Activated T-helper 1 cell treated with anti-CD3 and anti-CD28 coated beads, Interleukin-12 subunit alpha, Interleukin-12 subunit beta, Interleukin-2, Interleukin-4 antibody, amounts not matched to agents 30 ng/mL and 10 ng/mL and 1 ng/mL, durations not matched to agents 14 hours and 24 hours and 36 hours (primary cell): ENCODE measurements at places on chromosomes 11 and 22. TPM values are rescaled to one million over a fixed set of nuclear protein-coding genes. Genes with fewer than 3 reads are reported as not detected.
A peak's percentile ranks its signal among the peaks of the same experiment; 100 is the strongest.

DNA sequence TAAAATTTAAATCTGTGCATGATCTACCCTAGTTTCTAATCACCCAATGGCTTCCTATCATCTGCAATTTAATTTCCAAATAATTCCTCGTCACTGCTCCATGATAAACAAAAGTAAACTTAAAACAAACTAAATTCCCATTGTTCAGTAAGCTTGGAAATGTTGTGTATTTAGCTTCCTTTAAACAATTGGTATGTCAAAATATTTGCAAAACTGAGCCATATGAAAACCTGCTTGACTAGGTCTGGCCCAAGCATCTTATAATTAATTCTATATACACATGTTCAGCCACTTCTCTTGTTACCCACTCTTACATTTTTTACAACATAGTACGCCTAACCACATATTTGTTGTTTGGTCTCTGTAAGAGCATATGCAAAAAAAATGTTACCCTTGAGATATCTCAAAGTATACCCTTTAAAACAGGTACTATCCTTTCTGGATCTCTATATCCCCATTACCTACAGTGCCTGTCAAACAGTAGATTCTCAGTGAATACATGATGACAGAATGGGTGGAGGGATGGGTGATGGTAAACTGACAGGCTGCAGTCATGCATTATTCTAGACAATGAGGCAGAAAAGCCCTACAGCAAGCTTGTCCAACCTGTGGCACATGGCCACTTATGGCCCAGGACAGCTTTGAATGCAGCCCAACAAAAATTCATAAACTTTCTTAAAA lies 1277.9 kb upstream of the TENM4 start:
- no peak for DNase-seq
- no peaks in the 10 kb centered on the region for H3K4me1 ChIP-seq

GRCh38 chr11:68275721-68276507 lies 4.1 kb upstream of the C11orf24 start:
- H3K4me1 ChIP-seq = peaks cover 15% of the 10 kb centered on the region
- H3K36me3 ChIP-seq = no peaks in the 10 kb centered on the region
- no peak overlapping the region for H3K27ac ChIP-seq
- H3K27me3 ChIP-seq = peaks cover 2% of the 10 kb centered on the region

DNA sequence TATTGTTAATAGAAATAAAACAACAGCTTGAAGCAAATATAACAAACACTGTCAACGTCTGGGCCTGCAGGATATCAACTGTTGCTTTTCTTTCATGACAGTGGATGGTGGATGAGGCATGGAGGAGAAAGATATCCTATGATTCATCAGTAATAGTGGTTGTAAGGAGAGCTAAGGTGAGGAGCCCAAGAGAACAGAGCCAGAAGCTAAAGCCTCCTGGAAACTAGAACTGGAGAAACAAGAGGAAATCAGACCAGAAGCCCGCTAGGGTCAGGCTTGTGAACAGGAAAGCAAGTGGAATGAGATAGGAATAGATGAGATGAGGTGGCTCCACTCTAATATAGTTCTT lies 37.7 kb upstream of the MMP12 start:
- no peaks in the 10 kb centered on the region for H3K4me1 ChIP-seq
- no peak overlapping the region for H3K4me3 ChIP-seq
- H3K36me3 ChIP-seq = no peaks in the 10 kb centered on the region
- no peak for DNase-seq

DNA sequence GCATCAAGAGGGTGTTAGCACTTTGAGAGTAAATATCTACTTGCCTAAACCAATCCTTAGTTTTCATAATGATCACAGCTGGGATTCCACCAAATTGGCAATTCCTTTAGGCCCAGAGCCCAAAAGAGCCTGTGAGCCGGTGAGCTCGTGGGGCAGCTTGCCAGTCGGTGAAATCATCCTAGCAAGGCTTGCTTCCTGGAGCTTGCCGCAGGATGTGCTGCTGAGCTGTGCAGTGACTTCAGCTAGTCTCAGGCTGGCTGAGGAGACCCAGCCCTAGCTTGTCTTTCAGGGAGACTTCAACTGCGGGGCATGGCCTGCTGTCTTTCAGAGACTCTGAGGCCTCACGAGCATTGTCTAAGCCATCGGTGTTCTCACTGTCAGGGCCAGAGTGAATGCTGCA lies 73.6 kb upstream of the SUSD2 start:
- H3K36me3 ChIP-seq = peaks cover 38% of the 10 kb centered on the region
- DNase-seq = no peak
- no peak overlapping the region for H3K4me3 ChIP-seq
- peaks cover 42% of the 10 kb centered on the region for H3K4me1 ChIP-seq
- H3K27ac ChIP-seq = peak overlapping the region; percentile 40
- H3K27me3 ChIP-seq = no peaks in the 10 kb centered on the region

OR52N4 gene
- 0.16 TPM in 1 of 2 replicates, not detected in the other for total RNA-seq

DNAJB13 gene
- total RNA-seq = 0.29 and 0.64 TPM in 2 replicates

DNA sequence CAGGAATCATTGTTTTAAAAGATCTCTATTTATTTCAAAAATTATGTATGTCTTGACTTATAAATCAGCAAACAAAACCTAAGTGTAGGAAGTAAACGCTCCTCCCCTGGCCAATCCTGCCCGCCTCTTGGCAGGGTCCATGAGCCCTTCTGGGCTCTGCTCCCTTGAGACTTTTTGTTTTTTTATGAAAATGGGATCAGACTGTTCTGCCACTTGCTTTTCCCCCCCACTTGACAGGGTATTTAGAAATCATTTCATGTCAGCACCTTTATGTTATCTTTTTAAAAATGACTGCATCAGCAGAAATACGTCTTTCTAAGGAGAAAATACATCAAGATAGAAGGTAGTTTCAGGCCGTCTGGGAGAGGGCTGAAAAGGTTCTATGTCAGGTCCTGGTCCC lies 35.6 kb downstream of the FBLN1 start:
- no peaks in the 10 kb centered on the region for H3K4me1 ChIP-seq
- no peak for DNase-seq
- H3K4me3 ChIP-seq = no peak overlapping the region
- H3K36me3 ChIP-seq = no peaks in the 10 kb centered on the region
- no peak overlapping the region for H3K27ac ChIP-seq
- peaks cover 3% of the 10 kb centered on the region for H3K27me3 ChIP-seq

DNA sequence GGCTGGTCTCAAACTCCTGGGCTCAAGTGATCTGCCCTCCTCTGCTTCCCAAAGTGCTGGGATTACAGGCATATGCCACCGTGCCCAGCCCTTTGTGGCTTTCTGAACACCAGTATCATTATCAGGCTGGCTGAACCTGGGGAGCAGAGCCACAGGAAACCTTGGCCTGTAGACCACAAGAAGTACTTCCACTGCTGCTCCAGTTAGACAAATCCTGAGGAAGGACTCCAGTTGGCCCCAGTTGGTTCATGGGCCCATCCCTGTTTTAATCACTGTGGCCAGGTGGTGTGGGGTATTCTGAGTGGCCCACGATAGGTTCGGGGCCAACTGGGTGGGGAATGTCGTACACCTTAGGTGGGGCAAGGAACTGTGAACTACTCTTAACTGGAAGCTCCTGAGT lies 5.5 kb upstream of the DUSP18 start:
- peaks cover 17% of the 10 kb centered on the region for H3K27me3 ChIP-seq
- H3K4me1 ChIP-seq = peaks cover 7% of the 10 kb centered on the region
- no peak for DNase-seq
- H3K36me3 ChIP-seq = no peaks in the 10 kb centered on the region
- H3K27ac ChIP-seq = no peak overlapping the region
- no peak overlapping the region for H3K4me3 ChIP-seq

DNA sequence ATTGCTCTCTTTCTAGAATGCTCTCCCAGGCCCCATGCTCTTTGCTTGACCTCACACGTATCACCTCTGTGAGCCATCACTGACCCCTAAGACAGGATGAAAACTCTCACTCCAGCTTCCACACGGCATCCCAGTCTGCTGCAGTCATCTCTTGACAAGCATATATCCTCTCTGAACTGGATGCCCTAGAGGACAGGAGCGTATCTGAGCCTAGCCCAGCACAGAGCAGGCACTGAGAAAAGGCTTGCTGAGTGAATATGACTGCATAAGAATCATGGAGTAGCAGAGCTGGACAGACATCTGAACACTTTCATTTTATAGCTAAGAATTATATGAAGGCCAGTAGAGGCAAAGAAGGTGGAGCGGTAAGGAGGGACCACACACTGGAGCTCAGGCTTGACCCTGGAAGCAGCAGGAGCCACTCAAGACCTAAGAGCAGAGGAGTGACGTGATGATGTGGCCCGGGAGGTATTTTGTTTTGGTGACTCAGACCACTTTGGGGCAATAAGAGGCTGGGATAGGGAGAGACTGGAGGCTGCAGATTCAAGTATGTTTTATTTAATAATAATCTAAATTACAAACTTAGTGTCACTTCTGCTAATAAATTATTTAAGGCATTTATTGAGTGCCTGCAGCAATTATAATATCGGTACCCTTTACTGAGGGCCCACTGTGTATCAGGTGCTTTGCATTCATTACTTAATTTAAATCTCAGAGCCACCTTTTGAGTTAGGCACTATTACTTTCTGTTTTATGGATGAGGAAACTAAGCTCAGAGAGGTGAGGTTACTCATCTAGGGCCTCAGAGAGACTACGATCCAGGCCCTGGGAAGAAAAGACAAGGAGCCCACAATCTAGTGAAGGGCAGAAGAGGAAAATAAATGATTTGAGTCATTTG lies 42.6 kb downstream of the MAP6 start:
- no peaks in the 10 kb centered on the region for H3K4me1 ChIP-seq
- no peaks in the 10 kb centered on the region for H3K36me3 ChIP-seq
- no peak for DNase-seq
- peaks cover 11% of the 10 kb centered on the region for H3K27me3 ChIP-seq
- H3K4me3 ChIP-seq = no peak overlapping the region

GRCh38 chr22:24008381-24009226 lies 2.5 kb upstream of the CABIN1 start:
- peaks cover 15% of the 10 kb centered on the region for H3K4me1 ChIP-seq
- no peak overlapping the region for H3K4me3 ChIP-seq
- peaks cover 2% of the 10 kb centered on the region for H3K36me3 ChIP-seq
- peaks cover under 1% of the 10 kb centered on the region for H3K27me3 ChIP-seq
- H3K27ac ChIP-seq = no peak overlapping the region

DNA sequence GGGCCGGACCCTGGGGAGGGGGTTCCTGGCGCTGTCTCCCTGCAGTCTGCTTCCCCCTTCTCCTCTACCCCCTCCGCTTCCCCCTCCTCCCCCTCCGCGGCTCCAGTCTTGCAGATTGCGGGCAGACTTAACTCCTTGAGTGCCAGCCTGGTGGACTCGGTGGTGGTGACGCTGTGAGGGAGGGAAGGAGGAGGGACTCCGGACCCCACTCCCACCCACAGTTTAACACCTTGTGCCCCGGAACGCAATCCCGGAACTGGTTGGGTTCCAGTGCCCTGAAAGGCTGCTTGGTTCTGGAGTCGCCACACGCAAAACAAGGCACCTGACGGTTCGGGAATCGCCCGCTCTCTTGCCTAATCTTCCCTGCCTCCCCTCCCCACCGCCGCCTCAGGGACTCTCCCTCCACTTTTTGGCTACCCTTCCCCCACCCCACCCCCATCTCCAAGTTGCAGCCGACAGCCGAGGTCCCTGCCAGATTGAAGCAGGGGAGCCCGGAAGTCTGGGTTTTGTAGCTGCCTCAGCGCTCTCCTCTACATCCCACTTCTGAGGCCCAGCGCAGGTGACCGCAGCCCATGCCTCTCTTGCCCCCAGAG lies 3.9 kb upstream of the BCL9L start:
- H3K4me1 ChIP-seq = peaks cover 42% of the 10 kb centered on the region
- H3K27ac ChIP-seq = peak overlapping the region; percentile 96
- DNase-seq = peak; percentile 72
- H3K27me3 ChIP-seq = peaks cover 3% of the 10 kb centered on the region
- no peaks in the 10 kb centered on the region for H3K36me3 ChIP-seq
- peak overlapping the region; percentile 93 for H3K4me3 ChIP-seq

GRCh38 chr22:36659762-36660509 lies 43.6 kb downstream of the CACNG2 start:
- H3K4me1 ChIP-seq = no peaks in the 10 kb centered on the region
- H3K36me3 ChIP-seq = no peaks in the 10 kb centered on the region
- H3K27me3 ChIP-seq = peaks cover 9% of the 10 kb centered on the region
- no peak overlapping the region for H3K27ac ChIP-seq

- H3K27me3 ChIP-seq = no peaks in the 10 kb centered on the region
- peaks cover 37% of the 10 kb centered on the region for H3K36me3 ChIP-seq
- peak overlapping the region; percentile 85 for H3K27ac ChIP-seq
- peak overlapping the region; percentile 79 for H3K4me3 ChIP-seq
- no peak for DNase-seq
These were observed 653 bp downstream of the IL18BP start for GRCh38 chr11:71999362-71999761.

DNA sequence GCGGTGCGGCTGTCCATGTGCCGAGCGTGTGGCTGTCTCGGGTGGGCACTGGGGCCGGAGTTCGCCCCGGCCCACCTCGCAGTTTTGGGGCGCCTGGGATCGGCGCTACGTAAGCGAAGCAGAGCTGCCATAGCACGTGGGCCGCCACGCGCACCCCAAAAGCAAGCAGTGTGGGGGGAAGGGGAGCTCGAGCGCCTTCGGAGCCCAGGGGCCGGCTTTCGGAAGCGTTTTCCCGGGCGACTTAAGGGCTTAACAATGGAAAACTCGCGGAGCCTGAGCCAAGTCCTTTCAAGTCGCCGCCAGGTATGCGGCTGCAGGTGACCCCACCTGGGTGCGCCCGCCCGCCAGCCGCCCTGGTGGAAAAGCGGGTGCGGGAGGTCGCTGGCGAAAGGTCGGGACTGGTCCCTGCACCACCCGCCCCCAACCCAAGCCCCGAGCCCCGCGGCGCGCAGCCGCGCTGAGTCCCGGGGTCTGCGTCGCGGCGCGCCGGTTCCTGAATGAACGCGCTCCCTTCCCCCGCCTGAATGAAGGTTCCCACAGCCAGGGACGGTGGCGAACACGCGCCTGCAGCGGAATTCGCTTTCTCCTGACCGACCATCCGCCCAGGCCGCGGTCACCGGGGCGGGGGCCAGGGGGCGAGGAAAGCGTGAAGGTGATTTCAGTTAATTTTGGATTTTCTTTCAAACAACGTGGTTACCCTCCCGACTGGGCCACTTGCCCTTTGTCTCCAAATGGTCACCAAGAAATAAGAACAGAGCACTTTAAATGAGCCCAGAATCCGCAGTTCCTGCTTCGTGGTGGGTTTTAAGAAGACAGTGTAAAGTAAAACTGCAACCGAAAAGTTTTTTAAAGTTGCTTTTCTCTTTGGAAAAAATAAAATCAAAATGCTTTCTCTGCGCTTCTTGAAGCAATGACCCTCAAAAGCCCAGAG lies 2.8 kb upstream of the CCND1 start:
- no peaks in the 10 kb centered on the region for H3K36me3 ChIP-seq
- H3K4me1 ChIP-seq = no peaks in the 10 kb centered on the region
- peaks cover 55% of the 10 kb centered on the region for H3K27me3 ChIP-seq
- peak overlapping the region; percentile 26 for H3K4me3 ChIP-seq
- no peak for DNase-seq

GRCh38 chr22:19630614-19631013 lies 83.7 kb upstream of the SEPTIN5 start:
- H3K27me3 ChIP-seq = peaks cover 8% of the 10 kb centered on the region
- peaks cover 5% of the 10 kb centered on the region for H3K4me1 ChIP-seq
- no peak overlapping the region for H3K27ac ChIP-seq
- H3K36me3 ChIP-seq = no peaks in the 10 kb centered on the region

- DNase-seq = no peak
- H3K27me3 ChIP-seq = no peaks in the 10 kb centered on the region
- no peak overlapping the region for H3K4me3 ChIP-seq
These were observed 12.3 kb downstream of the LTO1 start for GRCh38 chr11:69662806-69663205.

JHY gene
- total RNA-seq = 0.71 and 0.91 TPM in 2 replicates

MAML2 gene
- total RNA-seq = 10.0 and 10.1 TPM in 2 replicates
